ENCODE measurements at places on chromosomes 12 and 14. TPM values are rescaled to one million over a fixed set of nuclear protein-coding genes. Genes with fewer than 3 reads are reported as not detected.

The CLEC4E gene
- total RNA-seq = 4.1 TPM

The CLEC9A gene
- total RNA-seq = not detected

The HOXC12 gene
- 0.44 TPM for total RNA-seq

The CLEC4C gene
- total RNA-seq = not detected

The KRT78 gene
- not detected for total RNA-seq

The ZNF664 gene
- total RNA-seq = 115 TPM

The SLC48A1 gene
- total RNA-seq = 38.4 TPM

The FSCB gene
- not detected for total RNA-seq

The CCDC198 gene
- not detected for total RNA-seq

The APOLD1 gene
- 261 TPM for total RNA-seq

The SIRT4 gene
- total RNA-seq = 10.0 TPM

The PTGER2 gene
- total RNA-seq = 3.5 TPM

The LGR5 gene
- 0.88 TPM for total RNA-seq

The USP30 gene
- 38.1 TPM for total RNA-seq

The BRMS1L gene
- 5.1 TPM for total RNA-seq

The CCND2 gene
- total RNA-seq = 52.2 TPM

The KRT82 gene
- total RNA-seq = not detected

The METAP2 gene
- 138 TPM for total RNA-seq

The CARMIL3 gene
- total RNA-seq = 0.22 TPM

The HOTAIR gene
- 3.4 TPM for total RNA-seq

The HOXC4 gene
- 2.6 TPM for total RNA-seq

The FGD4 gene
- total RNA-seq = 84.0 TPM

The TAS2R43 gene
- total RNA-seq = 3.4 TPM

The PPP4R4 gene
- 1.3 TPM for total RNA-seq

The TEX52 gene
- total RNA-seq = not detected

The IL26 gene
- total RNA-seq = not detected

The PRR4 gene
- not detected for total RNA-seq

The HCAR3 gene
- 2.4 TPM for total RNA-seq

The CPM gene
- 1,559 TPM for total RNA-seq

The BEGAIN gene
- not detected for total RNA-seq

The B3GNT4 gene
- total RNA-seq = not detected

The LRRC10 gene
- not detected for total RNA-seq

The SALL2 gene
- total RNA-seq = 0.65 TPM

The CCDC197 gene
- not detected for total RNA-seq

The ALG10 gene
- 8.9 TPM for total RNA-seq

The STK38L gene
- 50.2 TPM for total RNA-seq

The KLRF2 gene
- not detected for total RNA-seq

The TAS2R42 gene
- total RNA-seq = not detected

The ASCL1 gene
- not detected for total RNA-seq

The ENDOU gene
- 3.2 TPM for total RNA-seq

The ACACB gene
- total RNA-seq = 843 TPM

The EGLN3 gene
- 7.0 TPM for total RNA-seq

The MRPL42 gene
- total RNA-seq = 66.4 TPM

The OVCH1 gene
- 0.17 TPM for total RNA-seq

The GZMB gene
- total RNA-seq = 2.8 TPM

The TAS2R10 gene
- total RNA-seq = 1.1 TPM

The GCH1 gene
- 4.8 TPM for total RNA-seq
